ENCODE measurements at places on chromosomes 4 and X.
A peak's percentile ranks its signal among the peaks of the same experiment; 100 is the strongest.

GRCh38 chr4:79360006-79360405 is 34.1 kb upstream of the NAA11 start:
- no peak for DNase-seq

DNA sequence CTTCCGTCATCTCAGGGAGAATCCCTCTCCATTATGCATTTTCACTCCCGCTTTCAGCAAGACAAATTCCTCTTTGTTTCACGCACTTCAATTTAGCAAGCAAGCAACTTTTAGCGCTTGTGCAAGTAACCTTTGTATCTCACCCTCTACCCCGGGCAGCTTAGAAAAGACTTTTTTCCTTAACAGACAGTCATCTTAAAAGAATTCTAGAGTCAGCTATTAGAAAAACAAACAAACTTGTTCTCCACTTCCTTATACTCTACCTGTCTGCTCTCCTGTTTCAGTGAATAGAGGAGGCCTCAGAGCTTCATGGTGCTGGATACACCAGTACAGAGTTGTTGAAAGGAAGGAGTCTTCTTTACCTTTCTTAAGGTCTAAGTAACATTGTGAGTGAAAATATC is 12.1 kb downstream of the TIGD2 start:
- DNase-seq, result no peak

DNA sequence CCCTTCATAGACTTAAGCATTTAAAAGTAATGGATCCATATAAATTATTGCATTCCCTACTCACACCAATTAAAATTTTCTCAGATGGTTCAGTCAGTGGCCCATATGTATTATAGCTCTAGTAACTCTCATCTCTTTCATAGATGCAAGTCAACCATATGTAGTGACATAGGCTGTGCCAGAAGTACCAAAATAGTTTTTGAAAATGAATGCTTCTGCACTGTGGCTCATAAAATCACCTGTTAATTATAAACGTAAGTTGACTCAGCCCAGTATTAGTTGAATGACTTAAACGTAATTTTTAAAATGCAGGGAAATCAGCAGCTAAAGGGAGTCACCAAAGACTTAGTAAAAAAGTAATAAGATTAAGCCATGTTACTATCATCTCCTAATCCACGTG is 143.8 kb downstream of the PPARGC1A start:
- DNase-seq, result no peak

- no peak for DNase-seq
Observed at GRCh38 chr4:164892018-164892417, 15.0 kb downstream of the APELA start.

- peak; percentile 1 for DNase-seq
Observed at GRCh38 chr4:175705407-175705806, 106.7 kb downstream of the GPM6A start.

GRCh38 chrX:65871671-65872311 is 168.1 kb downstream of the VSIG4 start:
- no peak for DNase-seq

DNA sequence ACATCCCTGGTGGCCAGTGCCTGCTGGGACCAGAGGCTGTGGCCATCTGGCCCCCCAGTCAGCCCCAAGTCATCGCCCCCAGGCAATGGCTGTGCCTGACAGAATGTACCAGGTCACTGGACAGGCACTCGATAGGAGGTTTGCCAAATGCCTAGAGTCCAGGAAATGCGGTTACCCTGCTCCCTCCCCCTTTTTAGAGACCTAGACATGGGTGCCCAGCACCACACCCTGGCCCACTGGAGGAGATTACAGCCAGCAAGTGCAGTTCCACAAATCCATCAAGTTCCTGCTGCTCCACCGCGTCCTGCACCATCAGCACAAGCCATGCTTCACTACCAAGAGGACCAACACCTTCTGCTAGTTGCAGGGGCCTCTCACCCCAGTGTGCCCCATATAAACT is 16.2 kb upstream of the ZFX start:
- DNase-seq, result no peak

GRCh38 chr4:5341526-5341925 is 290.2 kb downstream of the STK32B start:
- no peak for DNase-seq

- no peak for DNase-seq
Observed at GRCh38 chrX:124931958-124932357, 387.7 kb upstream of the TEX13C start.

All from fibroblast of mammary gland (primary cell).